ENCODE measurements at places on chromosomes 12 and 14.

GRCh38 chr14:33908540-33909223, 42.2 kb downstream of the EGLN3 start:
- DNase-seq, result no peak

- no peak for DNase-seq
Observed at GRCh38 chr12:64389154-64389553, 1.4 kb downstream of the C12orf56 start.

DNA sequence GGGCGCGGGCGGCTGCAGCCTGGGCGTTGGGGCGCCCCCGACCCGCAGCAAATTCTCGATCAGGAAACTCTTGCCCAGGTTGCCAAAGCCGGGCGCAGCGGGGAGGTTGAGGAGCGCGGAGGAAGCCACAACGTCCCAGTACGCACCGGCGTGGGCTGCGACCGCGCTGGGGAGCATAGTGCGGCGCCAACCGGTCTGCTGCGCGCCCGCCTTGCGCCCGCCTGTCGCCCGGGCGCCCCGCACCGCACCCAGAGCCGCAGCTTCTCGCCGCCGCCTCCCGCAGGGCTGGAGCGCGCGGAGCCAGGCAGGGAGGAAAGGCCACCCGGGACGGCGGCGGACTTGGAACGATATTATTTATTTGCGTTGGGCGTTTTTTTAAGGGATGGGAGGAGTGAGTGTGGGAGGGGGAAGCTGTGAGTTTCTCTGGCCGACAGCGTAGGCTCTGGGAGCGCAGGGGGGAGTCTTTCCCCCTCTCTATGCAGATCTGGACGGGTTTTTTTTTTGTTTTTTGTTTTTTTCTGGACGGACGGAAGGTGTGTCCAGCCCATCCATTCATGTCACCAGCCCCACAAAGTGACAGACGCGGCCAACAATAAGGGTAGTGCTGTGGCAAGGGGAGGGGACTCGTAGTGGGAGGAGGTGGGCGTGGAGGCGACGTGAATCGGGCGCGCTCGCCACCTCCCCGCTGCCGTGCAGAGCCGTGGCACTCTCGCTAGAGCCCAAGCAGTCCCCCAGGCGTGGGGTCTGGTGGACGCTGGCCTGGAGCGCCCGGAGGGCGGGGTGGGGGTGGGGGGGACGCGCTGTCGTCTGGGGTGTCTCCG, at the start of gene DBX2:
Gene DBX2 (minus strand): TSS at position 349 of the 821 bp plus-strand sequence. CDS start 172 bp downstream, at position 177.
- DNase-seq, result no peak

DNA sequence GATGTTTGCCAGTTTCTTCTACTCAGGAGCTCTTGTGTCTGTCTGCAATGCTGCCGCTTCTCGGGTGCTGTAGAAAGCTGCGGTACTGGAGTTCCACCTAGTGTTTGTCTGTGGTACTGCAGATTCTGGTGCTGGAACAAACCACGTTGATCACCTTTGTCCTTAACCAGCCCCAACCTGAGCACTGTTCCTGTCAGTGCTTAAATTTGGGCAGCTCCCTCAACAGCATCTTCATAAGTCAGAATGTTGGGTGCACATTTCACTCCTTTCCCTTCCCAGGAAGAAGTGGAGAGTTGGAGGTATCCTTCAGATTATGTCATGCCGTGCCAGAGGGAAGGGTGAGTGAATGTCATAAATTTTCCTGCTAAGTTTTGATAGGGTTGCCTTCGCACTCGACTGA, 48.7 kb upstream of the LALBA start:
- DNase-seq, result peak; percentile 68

DNA sequence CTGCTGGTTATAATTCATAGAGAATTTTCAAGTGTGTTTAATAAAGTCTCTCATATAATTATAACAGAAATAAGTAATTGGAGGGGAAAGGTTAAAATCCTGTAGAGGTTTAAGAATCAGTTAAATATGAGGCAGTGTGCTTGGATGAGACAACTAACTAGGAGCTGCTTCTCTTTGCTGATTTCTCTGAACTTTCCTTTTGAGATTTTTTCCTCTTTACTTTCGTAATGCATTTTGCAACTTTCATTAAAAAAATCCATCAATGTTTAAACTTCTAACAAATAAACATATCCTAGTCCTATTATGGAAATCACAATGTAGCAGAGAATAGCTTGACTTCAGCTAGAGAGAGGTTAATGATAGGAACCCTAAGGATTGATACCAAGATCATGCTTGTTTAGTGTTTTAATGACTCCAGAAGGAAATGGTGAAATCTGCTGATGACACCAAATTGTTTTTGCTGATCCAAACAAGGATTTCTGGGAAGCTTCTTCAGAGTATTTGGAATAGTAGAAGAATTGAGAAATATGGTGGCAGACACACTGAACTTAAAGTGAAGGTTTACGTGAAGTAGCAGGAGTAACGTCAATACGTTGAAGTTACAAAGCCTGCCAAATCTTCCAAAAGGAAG, 122.6 kb downstream of the RAD51B start:
- no peak for DNase-seq

GRCh38 chr12:12513416-12514006, 49.2 kb downstream of the DUSP16 start:
- DNase-seq, result no peak

- no peak for DNase-seq
Observed at GRCh38 chr14:74147571-74147970, 62.8 kb downstream of the LIN52 start.

DNA sequence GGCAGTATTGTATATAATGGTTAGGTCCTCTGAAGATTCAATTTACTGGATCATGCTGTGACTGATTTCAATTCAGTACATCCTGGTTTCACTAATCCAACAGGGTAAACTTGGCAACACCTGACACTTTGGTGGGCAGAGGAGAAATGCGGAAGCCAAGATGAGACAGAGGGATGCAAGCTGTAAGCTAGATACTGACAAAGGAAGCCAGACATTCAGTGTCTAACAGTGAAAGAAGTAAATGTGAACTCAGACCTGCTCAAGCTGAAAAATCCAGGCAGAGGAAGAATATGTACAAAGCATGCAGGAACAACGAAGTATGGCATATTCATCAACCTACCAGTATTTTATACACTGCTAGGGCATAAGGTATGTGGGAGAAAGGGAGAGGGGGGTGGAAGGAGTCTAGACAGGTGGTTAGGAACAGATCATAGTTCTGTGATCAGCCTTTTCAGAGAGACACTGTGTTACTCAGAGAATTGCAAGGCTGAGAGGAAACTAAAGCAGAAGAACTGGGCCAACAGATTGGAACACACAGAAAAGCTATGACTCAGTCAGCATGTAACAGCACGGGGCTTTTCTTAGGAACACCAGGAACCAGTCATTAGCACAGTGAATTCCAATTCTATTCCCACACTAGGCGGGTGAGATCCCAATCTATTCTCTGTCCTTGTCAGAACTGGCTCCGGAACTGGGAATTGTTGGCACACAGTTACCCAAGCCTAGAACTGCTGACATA, 40.3 kb downstream of the NELL2 start:
- DNase-seq, result no peak

GRCh38 chr14:103646189-103646588, 17.2 kb downstream of the KLC1 start:
- no peak for DNase-seq

DNA sequence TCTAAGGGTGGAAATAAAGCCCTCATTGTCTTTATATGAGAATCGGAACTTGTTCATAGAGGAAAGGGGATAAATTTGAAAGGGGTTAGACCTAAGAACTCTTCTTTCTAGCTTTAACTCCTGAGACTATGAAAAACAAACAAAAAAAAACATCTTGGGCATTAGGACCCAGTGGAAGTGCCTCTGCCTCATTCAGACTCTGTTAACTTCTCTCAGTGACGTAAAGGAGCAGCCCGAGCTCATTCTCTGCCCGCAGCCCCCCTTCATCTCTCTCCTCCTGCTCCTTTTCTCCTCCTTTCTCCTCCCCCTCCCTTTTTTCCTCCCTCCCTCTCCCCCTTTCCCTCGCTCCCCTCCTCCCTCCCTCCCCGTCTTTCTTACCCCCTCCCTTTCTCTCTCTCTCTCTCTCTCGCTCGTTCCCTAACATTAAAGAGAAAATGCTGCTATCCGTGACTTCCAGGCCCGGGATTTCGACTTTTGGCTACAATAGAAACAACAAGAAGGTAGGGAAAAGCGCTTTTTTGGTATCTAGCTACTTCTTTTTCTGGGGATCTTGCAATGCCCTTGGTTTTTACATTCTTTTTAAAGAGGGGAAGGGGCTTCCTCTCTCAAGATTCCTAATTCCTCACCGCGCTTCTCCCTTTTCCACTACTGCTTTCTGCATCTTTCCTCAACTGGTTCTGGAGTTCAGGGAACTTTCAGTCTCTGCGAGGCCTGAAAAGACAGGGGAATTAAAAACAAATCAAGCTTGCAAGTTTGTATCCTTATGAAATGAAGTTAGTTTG, at the start of gene RBMS2:
Gene RBMS2 (plus strand): TSS at position 231 of the 782 bp plus-strand sequence. CDS start 204 bp downstream, at position 435.
- DNase-seq, result peak; percentile 92

DNA sequence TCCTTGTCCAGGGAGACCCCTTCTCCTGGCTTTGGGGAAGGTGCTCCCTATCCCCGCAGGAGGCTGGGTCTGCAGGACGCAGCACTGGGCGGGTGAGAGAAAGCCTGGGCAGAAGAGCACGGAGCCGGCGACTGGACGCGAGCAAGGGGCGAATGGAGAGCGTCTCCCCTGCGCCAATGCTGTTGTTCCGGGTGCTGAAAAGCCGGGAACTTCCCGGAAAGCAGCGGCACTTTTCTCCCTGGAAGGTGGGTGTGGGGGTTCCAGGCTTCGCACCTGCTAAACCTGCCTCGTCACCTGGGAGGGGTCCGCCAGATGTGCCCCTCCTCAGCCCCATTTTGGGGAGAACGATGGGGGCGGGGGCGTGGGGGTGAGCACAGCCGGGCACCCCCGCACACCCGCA, 417.1 kb upstream of the TMTC1 start:
- DNase-seq, result no peak

GRCh38 chr12:132199526-132200319, 55.5 kb downstream of the NOC4L start:
- DNase-seq, result no peak

DNA sequence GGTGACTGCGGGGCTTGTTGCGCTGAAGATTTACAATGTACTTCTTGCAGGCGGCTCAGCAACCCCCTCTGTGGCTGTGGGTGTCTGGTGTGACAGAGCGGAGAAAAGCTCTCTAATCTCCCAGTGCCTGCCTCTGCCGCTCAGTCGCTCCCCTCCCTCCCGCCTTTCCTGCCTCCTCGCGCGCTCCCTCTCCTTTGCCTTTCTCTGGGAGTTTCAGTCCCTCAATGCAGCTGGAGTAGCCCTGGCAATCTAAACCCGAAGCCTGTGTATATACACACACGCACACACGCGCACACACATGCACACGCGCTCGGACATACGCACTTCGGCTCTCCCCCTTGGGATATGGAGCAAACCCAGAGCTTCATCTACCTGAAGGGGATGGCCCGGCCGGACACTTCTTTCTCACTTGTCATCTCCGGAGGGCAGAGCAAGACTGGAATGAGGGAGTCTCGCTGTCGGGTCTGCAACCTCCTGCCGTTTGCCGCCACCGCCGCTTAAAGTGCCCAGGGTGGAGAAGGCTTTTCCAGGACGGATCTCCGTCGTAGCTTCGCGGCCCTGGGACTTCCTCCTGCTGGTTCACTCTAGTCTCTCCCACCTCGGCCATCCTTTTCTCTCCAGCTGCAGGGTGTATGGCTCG, 599 bp upstream of the TRHDE start:
- peak; percentile 68 for DNase-seq

DNA sequence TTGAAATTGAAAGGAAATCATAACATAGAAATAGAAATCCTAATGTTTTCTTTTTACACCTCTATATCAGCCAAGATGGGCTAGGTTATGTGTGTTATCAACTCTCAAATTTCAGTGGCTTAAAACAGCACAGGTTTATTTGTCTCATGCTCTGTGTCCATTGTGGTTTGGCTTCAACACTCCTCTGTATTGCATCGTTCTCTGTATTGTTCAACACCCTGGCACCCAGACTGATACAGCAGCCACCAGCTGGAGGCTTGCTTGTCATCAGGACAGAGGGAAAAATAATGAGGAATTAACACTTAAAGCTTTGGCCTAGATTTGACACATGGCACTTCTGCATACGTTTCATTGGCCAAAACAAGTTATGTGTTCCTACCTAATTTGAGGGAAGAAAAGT, 234.2 kb upstream of the ARHGAP5 start:
- no peak for DNase-seq

DNA sequence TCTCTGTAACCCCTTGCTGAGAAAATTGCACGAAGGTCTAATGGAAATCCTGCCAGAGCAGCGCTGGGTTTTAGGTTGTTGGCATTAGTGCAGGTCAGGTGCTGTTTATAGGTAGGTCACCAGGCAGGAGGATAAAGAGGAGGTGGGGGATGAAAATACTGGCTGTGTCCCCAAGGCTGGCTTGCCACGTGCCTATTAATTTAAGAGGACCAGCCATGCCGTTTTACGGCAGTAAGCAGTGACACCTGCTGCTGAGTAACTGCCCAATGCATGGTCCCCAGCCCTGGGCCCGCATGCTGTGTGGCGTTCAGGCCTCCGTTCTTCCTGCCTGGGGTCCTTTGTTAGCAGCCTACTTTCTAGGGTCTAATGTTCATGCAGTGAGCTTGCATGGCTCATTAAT, 67.2 kb downstream of the WDR20 start:
- no peak for DNase-seq

- DNase-seq, result no peak
Observed at GRCh38 chr12:76757694-76758093, 6.2 kb upstream of the ZDHHC17 start.

- DNase-seq, result no peak
Observed at GRCh38 chr14:103216857-103217256, 93.6 kb downstream of the TNFAIP2 start.

GRCh38 chr12:23753628-23754365, 195.7 kb downstream of the SOX5 start:
- no peak for DNase-seq
